ENCODE measurements at places on chromosomes 3 and 15.

DNA sequence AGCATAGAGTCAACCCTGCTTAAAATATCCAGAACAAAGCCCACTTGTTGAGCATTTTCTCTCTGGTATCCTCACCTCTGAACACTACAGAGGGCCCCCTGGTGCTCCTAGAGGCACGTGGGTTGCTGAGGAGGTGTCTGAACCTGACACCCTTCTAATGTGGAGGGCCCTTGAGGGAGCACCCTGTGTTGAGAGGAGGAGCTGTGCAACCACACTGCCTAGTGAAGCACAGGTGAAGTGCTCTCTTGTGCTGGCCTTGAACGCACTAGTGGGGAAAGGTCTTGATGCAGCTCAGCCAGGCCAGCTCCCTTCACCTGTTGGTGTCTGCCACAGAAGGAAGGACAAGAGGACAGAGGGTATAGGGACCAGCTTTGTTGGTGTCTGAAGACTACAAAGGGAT, 51.9 kb downstream of the CCK start:
- no peak for DNase-seq

DNA sequence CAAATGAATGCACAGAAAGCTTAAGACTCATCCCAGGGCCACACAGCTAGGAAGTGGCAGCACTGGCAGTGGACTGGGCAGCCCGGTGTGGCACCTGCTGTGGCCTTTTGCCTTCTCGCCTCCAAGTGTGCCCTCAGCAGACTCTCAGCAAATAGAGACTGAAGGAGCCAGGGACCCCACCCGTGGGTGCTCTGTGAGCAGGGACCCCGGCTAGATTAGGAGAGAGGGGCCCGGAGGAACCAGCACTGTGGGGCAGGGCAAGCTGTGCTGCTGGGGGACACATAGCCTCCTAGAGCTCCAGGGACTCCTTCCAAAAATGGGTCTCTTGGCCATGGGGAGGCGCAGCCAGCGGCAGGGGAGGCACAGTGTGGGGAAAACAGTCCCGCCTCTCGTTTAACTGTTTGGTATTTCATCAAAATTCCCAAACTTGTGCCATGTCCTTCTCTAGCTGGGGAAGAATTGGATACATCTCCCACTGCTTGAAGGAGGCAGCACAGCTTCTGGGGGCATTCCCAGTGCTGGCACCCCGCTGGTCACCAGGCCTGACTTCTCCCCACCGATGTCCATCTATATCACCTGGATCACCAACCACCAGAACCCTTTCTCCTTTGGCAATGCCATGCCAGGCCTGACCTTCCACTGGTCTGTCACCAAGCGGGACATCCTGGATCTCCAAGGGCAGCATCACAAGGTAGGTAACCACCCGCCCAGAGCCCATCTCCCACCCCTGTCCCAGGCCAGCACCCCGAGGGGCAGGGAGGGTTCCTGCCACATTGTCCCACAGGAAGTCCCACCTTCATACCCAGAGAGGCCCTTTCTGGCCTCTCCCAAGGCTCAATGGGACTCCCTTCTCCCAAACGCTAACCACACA, 12.0 kb upstream of the TXNRD3 start:
- DNase-seq = no peak

GRCh38 chr3:97825101-97825500, 3.3 kb downstream of the CRYBG3 start:
- DNase-seq = no peak

- no peak for DNase-seq
These were observed 15.5 kb downstream of the ZNF80 start for GRCh38 chr3:114221881-114222264.

All from NCI-H1930 (cell line).